D341Med (cell line): ENCODE measurements at places on chromosomes 3 and 15.
A peak's percentile ranks its signal among the peaks of the same experiment; 100 is the strongest.

- no peak for DNase-seq
Observed at GRCh38 chr3:159775372-159775961, 213.2 kb upstream of the IL12A start.

DNA sequence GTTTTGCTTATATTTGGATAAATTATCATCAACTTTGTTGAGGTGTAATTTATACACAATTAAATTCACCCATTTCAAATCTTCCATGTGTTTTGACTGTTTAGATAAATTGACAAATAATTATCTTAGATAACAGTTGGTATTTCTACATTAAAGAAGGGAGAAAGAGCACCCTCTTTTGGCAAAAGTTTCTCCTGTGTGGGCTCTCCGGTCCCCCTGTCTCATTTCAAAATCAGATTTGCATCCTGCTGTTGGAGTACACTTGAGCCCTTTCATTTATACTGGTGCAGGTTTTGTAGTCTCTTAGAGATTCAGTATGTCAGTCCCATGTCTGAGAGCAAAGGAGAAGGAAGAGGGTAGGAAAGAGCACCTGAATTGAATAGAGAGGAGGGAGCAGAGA lies 49.4 kb downstream of the NKIRAS1 start:
- no peak for DNase-seq

DNA sequence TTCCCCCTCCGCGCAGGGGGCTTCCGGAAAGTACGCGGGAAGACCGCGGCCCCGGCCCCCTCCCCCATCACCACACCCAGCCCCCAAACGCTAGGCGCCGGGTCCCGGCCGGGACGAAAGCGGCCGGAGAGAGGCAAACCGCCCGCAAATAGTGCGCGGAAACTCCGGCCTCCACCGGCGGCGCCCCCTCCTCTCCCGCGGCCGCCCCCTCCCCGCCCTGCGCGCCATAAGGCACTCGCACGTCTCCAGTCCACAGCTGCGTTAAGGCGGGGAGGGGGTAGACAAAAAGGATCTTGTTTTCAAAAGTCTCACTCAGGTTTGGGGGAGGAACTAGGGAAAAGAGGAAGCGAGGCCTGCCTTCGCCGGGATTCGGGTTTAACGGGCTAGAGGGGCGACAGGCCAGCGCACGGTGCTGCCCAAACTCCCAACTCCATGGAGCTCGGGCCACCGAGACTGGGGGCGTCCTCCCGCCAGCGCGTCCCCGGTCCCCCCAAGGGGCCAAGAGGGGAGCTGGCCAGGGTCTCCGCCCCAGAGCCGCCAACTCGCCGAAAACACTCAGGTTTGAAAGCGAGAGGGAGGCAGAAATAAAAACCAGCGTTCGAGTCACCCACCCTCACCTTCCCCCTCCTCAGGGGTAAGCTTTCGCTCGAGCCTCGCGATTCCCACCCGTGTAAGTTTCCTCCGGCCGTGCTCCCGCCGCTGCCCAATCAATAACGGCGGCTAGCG lies 1.8 kb downstream of the ANP32A start:
- peak; percentile 65 for DNase-seq

DNA sequence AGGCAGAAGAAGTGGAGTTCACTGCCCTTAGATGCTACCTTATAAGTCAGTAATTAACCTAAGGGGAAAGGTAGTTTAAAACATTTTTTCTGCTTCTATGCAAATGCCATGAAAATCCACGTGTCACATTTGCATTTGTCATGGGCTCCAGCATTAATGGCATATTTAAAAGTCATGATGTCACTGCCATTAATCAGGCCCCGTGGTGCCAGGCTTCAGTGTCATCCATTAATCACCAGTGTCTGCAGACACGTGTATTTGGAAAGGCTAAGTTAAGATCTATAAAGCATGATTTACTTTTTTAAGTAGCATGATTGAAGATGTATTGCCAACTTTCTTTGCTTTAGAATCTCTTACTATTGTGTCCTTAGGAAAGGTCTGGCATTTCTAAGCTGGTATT lies 857.8 kb downstream of the TUSC7 start:
- no peak for DNase-seq

GRCh38 chr3:58630076-58630709 lies 36.4 kb downstream of the FAM3D start:
- peak; percentile 85 for DNase-seq

DNA sequence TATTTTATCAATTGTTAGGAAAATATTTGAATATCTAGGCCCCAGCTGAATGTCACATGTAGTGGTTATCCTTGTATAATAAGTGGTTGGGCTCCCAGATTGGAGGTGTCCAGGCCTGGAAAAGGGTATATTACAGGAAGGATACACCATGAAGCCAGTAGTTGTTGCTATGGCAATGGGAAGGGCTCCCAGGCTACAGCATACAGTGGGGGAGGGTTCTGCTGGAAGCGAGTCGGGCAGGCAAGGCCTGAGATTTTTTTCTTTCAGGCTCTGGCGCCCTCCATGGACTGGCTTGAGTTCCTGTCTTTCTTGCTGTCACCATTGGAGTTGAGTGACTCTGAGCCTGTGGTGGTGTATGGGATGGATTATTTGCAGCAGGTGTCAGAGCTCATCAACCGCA lies 8.9 kb downstream of the ECE2 start:
- DNase-seq, result peak; percentile 88

- DNase-seq, result no peak
Observed at GRCh38 chr15:57356636-57357035, 19.7 kb upstream of the CGNL1 start.

DNA sequence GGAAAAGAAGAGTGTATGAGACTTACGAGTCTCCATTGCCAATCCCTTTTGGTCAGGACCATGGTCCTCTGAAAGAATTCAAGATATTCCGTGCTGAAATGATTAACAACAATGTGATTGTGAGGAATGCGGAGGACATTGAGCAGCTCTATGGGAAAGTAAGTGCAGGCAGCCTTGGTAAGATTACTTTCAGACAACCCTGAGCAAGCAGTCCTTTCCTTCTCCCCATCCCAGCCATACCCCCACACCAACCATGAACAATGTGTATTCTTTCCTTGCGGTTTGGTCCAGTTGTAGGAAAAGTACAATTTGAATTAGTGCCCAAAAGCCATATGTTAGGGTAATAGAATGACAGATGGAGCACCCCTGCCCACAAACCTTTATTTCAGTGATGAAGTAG lies 5.6 kb downstream of the TSEN2 start:
- no peak for DNase-seq

GRCh38 chr15:101252836-101253235 lies 988 bp upstream of the CHSY1 start:
- DNase-seq, result no peak

- no peak for DNase-seq
Observed at GRCh38 chr3:15440891-15441290, 13.5 kb downstream of the EAF1 start.

GRCh38 chr3:39295184-39295775 lies 15.4 kb upstream of the CX3CR1 start:
- no peak for DNase-seq

DNA sequence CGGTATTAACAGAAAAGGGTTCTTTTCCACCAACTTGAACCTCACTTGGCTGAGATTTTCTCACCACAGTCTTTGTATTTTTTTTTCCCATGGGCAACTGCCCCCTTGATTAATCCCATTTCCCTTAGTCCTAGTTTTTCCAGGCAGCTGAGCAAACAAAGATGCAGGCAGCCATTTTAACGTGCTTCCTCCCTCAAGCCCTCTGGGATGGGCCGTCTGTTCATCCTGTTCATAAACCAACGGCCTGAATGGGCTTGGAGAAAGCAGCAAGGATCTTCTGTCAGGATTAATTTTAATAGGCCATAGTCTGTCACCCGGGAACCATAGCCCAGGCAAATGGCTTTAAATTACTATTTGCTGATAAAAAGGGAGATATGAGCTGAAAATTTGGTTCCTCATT lies 10.4 kb upstream of the POLR2M start:
- DNase-seq, result no peak

- peak; percentile 67 for DNase-seq
Observed at GRCh38 chr15:43872416-43873020, 45.7 kb downstream of the WDR76 start.

DNA sequence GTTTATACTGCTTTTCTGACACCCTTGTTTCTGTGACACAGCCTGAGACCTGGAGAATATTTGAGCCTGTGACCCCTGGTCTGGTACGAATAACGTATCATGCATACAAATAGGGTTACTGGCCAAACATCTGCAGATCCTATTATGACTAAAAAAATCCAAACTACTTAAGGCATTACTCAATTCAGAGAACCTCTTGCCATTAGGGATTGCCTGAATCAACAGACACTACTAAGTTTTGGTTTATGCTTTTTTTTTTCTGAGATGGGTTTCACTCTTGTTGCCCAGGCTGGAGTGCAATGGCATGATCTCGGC lies 35.4 kb downstream of the OSBPL10 start:
- no peak for DNase-seq

GRCh38 chr3:194064380-194065332 lies 71.3 kb upstream of the HES1 start:
- no peak for DNase-seq

GRCh38 chr15:101295607-101296161 lies 636 bp upstream of the SNRPA1 start:
- DNase-seq, result no peak

DNA sequence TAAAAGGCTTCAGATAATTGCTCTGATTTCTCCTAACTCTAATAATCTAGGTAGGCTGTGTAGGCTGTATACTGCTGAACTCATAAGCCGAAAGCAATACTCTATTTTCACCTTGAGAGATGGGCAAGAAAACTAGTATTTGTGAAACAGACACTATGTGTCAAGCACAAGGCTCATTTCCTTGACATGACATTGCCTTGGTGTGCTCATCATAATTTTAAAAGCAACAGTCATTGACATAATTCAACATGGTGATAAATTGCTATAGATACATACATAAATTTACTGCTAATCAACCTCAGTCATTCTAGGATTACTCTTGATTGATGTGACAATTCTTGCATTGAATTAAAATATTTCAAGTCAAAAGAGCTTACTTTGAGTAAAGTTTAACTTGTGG lies 304.7 kb downstream of the CNTN3 start:
- DNase-seq, result no peak

GRCh38 chr15:20340331-20340811 lies 201.2 kb downstream of the GOLGA6L6 start:
- peak; percentile 43 for DNase-seq

DNA sequence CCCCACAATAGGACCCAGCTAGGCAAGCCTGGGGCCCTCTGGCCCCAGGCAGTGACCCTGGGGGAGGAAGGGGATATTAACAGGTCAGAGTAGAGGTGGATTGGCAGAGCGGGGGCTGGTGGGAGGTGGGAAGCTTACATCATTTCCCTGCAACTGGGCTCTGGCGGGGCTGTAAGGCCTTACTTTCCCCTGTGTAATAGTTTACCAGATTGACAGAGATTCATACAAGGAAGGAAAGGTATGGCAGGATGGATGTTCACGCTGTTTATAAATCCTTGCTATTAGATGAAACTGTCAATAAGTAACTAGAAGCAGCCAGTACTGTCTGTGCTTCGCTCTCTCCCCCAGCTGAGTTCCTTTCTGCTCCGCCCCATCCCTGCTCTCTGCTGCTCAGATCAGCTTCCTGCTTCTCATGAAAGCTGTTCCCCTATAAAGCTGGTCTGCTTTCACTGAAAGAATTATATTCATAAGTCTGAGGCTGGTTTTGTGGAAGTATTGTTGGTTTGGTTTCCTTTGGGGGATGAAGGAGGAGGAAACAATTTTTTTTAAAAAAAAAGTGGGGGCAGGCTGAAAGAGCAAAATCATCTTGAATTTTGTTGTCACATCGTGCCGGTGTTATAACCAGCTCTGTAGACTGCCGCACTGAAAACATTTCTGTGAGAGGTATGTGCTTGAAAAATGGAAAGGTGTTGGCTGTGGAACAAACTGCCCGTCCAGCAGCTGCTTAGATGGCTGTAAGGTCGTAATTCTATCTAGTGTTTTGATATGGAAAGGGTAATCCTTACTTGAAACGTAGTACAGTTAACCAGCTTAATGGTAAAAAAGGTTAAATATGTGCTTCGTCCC lies 76.4 kb downstream of the BBX start:
- DNase-seq, result peak; percentile 61

DNA sequence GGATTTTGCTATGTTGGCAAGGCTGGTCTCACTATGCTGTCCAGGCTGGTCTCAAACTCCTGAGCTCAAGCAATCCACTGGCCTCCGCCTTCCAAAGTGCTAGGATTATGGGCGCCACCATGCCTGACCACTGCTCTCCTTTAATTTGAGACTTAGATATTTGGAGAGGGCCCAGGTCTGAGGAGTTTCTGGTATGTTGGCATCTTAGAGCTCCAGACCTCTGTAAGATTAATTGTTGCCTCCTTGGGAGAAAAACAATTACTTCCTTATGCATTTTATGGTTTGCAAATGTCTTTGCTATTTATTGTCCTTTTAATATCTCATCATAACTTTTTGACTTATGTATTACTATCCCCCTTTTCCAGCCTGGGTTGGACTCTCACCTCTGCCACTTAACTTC lies 2.9 kb downstream of the ZNF774 start:
- no peak for DNase-seq

DNA sequence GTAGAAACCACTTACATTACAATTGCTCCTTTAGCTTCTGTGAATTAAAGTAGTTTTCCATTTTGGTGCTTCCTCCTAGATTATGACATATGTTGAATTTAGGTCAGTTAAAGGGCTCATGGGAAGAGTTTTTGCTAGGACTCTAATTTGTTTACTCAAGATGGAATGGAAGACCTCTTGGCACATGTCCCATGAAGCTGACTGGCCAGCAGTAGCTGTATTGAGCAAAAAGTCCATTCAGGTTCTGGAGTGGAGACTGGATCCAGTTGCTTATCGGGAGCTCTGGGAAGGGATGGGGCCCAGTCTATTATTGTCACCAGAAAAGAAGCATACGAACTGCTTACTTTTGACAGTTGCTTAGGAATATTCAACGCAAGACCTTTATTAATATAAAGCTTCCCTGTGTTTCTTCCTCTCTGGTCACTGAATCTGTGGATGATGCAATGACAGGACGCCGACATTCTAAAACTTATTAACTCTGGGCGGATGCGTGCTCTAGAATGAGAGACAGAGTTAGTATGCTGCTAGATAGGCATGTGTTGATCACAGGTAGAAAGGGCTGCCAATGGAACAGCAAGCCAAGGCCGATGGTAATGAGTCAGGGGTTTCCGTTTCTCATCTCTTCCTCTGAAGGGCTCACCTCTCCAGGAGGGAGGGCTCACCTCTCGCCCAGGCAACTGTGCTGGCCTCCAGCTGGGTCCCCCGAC lies 155.8 kb downstream of the NR1D2 start:
- no peak for DNase-seq

GRCh38 chr15:63484433-63485186 lies 19.8 kb upstream of the USP3 start:
- no peak for DNase-seq

DNA sequence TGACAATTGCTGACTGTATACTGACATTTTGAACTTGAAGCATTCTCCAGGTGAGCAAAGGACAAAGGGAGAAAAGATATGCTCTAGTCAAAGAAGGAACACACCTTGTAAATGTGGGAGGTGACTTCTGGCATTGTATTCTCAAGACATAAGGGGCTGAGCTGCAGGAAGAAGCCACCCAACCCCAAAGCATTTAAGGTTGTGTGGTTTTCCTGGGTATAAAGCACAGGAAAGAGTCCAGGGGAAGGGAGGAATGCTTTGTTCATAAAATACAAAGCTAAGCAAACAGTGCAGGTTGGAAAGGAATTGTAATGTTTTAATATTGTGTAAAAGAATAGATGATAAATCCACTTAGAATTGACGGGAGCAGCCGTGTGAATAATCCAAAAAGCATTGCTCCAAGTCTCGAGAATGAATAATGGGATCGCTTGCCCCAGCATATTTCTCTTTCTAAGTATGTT lies 102.4 kb upstream of the LRIG1 start:
- DNase-seq, result no peak

GRCh38 chr15:69478259-69478781 lies 25.7 kb downstream of the RPLP1 start:
- DNase-seq, result peak; percentile 86
